Epithelial cell of proximal tubule (primary cell): ENCODE measurements at places on chromosomes 7 and 10.

GRCh38 chr10:26969145-26969926 lies 108.6 kb upstream of the ABI1 start:
- no peak for DNase-seq

DNA sequence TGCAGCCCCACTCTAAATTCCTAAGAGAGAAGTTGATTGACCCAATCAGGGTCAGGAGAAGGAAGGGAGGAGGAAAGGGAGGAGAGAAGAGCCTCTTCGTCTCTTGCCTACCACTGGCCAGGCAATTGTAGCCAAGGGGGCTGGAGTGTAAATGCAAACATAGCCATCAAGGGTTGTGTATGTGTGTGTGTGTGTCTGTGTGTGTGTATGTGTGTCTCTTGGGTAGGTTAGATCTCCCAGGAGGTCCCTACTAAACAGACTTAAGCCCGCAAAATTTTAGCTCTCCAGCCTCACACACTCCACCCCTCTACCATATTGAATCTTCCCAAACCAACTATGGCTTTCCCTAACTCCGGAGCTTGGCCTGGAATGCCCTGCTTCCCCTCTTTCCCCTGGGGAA lies 3.8 kb downstream of the LEP start:
- no peak for DNase-seq

DNA sequence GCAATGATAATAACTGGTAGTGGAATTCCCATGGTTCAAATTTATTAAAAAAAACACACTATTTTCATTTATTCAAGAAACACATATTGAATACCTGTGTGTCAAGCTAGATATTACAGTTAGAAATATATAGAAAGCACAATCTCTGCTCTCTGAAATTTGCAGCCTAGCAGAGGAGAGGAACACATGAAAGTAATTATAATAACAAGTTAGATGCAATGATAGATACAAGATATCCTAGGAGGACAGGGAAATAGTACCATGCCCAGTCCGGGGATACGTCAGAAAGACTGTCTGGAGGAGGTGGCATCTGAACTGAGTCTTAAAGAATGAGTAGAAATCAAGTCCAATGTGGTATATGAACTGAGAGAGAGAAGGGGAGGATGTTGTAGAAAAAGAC lies 485.6 kb upstream of the C7orf33 start:
- DNase-seq: no peak

- no peak for DNase-seq
These were observed at the start of gene CHAT for GRCh38 chr10:49613882-49614241. Gene CHAT (plus strand): TSS chr10:49614037. CDS start chr10:49614190, 153 bp downstream.

- DNase-seq: no peak
These were observed 38.5 kb downstream of the ERCC6 start for GRCh38 chr10:49500412-49500811.
